B cell (primary cell): ENCODE measurements at places on chromosomes 11 and 22.

DNA sequence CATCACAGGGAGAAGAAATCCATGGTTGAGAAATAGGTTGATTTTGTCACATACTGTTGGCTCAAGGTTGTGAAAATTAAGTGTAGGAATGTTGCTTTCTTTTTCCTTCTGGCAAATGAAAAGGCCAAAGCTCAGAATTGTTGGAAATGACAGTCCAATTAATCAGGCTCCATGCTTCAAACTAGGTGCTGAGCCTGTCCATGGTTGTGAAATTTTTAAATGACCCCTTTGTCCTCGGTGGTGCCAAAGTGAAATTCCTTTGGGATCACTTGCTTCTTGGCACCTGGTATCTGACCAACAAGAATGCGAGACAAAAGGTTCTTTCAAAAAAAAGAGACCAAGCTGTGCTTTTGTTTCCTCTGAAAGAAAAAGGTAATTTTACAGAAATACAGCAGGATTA is 451.9 kb downstream of the ETS1 start:
- no peak for DNase-seq

GRCh38 chr11:72544589-72544988 is 110.3 kb upstream of the CLPB start:
- no peak for DNase-seq

- DNase-seq: no peak
Observed at GRCh38 chr11:109371444-109372176, 50.4 kb upstream of the C11orf87 start.

DNA sequence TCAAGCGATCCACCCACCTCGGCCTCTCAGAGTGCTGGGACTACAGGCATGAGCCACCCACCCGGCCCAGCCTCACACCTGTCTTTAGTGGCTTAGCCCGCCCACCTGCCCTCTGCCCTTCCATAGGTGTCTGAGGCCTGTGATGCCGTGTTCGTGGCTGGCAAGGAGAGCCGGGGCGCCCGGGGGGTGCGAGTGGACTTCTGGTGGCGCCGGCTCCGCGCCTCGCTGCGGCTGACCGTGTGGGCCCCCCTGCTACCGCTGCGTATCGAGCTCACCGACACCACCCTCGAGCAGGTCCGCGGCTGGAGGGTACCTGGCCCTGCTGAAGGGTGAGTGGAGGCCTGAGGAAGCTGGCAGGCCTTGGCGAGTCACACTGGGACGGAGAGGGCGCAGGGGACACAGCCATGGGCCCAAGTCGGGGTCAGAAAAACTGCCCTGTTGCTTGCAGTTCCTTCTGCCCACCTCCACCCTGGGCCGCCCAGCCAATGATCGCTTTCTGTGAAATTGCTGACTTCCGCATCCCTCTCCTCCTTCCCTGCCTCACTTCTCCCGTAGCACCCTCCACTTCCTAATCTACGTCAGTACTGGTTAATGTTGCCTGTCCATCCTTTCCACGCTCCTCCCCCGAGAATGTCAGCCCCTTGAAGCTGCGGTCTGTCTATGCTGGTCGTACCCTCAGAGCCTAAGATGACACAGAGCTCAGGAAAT is 9.3 kb downstream of the TMEM132A start:
- DNase-seq: no peak

DNA sequence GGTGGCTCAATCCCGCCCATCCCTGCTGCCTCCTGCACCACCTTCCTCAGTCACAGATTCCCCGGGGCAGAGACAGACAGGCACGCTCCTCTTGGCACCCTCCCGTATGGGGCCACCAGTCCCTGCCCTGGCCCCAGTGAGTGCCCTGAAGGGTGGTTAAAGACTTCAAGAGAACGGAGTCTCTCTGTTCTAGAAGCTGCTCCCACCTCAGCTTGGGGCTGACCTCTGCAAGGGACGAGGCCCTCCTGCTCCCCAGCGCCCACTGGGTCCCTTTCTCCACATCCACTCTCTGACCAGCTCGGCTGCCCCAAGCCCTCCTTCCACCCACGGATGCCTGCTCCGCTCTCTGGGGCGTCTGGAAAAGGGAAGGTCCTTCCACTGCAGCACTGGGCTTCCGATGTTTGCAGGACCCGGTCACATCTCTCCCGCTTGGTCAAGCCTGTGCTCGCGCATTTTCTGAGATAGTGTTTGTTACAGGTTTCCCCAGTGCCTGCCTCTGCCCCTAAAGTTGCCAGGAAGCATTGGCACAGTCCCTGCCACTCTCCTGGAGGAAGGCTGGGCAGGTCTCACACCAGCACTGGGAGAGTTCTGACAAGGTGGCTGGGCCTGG is 1487.9 kb downstream of the TBC1D22A start:
- no peak for DNase-seq
